ENCODE measurements at places on chromosomes 7 and 10.

- no peak for DNase-seq
These were observed 175.4 kb downstream of the SKAP2 start for GRCh38 chr7:26688936-26689506.

- no peak for DNase-seq
These were observed 718 bp upstream of the UMAD1 start for GRCh38 chr7:7639847-7640220.

- no peak for DNase-seq
These were observed 33.2 kb upstream of the NAMPT start for GRCh38 chr7:106317971-106318370.

- DNase-seq, result no peak
These were observed 202.9 kb upstream of the TCERG1L start for GRCh38 chr10:131514454-131514853.

DNA sequence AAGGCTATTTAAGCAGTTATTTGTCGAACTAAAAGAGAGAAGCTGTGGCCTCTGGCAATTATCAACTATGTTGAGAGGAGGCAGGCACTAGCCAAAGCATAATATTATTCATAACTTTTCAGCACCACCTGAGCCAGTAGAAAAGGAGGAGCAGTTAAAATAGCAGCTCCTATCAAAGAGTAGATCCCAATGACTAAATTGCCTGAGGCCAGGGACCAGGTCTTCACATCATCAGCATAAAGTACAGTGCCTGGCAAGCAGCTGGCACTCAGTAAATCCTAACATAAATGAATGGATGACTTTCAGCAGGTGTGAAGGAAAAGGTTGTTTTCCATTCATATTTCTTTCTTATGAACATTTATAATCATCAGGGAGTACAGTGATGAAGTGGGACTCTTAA is 309.0 kb upstream of the IMMP2L start:
- DNase-seq, result no peak

DNA sequence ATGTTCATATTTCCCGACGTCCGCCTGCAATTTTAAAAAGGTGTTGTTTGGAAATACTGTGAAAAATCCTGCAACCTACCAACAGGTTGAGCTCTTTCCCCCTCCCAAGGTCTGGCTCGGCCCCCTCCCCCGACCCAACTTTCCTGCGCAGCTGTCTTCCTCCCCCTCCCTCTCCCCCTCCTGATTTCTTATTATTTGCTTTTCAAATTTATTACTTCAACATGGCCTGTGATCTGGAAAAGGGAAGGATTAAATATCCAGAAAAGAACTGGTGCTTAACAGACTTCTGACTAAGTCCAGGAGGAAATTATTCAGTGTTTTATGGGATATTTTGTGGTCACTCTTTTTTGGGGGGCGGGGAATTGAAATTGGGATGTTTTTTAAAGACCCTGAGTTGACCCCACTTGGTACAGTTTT is 2.4 kb downstream of the ARID5B start:
- no peak for DNase-seq

DNA sequence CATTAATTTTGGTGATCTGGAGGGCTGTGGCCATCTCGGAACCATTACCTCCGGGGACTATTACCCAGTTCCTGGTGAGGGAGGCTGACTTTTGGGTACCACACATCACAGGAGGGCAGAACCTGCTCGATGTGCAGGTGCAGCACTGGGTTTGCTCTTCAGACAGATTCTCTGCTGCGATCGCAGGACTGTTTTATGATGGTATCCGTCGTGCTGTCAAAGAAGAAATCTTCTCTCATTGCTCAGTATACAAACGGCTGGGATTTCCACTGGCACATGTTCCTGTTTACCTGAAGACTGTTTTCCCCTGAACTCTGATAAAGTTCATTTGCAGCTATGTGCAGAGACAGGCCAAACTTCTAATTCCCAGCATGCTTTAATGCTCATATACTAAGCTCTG is 27.2 kb upstream of the SHH start:
- DNase-seq, result no peak

DNA sequence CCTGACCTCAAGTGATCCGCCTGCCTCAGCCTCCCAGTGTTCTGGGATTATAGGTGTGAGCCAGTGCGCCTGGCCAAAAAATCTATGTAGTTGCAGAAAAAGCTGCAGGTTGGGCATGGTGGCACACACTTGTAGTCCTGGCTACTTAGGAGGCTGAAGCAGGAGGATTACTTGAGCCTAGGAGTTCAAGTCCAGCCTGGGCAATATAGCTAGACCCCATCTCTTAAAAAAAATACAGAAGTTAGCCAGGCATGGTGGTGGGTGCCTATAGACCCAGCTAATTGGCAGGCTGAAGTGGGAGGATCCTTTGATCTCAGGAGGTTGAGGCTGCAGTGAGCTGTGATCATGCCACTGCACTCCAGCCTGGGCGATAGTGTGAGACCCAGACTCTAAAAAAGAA is 24.8 kb upstream of the CAMK1D start:
- DNase-seq, result no peak
